ENCODE measurements at places on chromosomes 6 and 20.
A peak's percentile ranks its signal among the peaks of the same experiment; 100 is the strongest.

- no peak for DNase-seq
Observed at GRCh38 chr20:46810448-46811223, 84.0 kb upstream of the EYA2 start.

- DNase-seq = no peak
Observed at GRCh38 chr20:62378215-62378614, 8.7 kb upstream of the RPS21 start.

GRCh38 chr6:158032354-158032733 is 50.7 kb downstream of the SYNJ2 start:
- no peak for DNase-seq

DNA sequence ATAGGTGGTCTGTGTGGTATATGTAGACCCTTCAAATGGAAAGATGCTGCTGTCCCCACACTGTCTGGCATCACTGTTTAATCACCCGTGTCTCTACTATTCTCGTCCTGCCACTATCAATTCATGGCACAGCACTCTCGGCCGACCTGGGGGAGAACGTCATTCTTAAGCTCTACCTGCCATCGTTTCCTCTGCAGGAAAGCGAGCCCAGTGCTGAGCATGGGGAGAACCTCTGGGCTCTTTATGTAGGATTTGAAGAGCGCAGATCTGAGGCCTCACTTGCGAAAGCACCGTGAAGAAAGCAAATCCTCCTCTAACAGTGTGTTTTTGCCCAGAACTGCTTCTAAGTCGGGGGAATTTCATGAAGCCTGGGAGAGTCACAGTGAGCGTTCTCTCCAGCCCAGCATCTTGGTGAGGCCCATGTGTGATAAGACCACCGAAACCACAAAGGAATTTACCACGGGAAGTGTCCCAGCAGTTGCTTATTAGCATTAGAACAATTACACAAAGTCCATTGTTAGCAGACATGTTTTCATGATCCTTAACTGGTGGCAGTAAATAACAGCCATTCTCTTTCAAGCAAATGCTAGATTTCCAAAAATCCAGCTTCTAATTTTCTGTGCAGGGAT is 124.3 kb downstream of the SCML4 start:
- no peak for DNase-seq

GRCh38 chr6:170000071-170000843 is 248.8 kb downstream of the ERMARD start:
- no peak for DNase-seq

DNA sequence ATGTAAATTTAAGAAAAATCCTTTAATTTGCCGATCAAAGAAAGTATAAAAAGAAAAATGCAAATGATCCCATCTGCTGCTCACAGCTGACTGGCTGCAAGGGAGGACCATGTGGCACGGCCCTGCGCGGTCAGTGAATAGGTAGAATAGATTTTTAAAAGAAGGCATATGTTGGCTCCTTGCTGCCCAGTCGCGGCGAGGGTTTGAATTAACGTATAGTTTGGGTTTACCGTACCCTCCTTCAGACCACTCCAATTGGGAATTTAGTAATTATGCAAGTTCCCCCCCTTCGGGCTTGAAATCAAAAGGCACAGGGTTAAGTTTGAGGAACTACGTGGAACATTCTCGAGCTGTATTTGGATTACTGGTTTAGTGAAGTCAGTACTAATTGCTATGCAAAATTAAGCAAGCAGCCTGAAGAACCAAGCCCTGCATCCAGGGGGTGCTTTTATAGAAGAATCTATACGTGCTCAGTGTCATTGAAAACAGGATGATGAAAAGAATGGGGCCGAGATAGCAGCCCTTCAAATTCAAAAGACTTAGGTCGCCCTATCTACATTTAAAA is 1.1 kb upstream of the BEND3 start:
- no peak for DNase-seq

- DNase-seq = no peak
Observed at GRCh38 chr6:42417641-42418112, 34.0 kb downstream of the TRERF1 start.

GRCh38 chr6:112320561-112321318 is 26.4 kb upstream of the RFPL4B start:
- DNase-seq = no peak

DNA sequence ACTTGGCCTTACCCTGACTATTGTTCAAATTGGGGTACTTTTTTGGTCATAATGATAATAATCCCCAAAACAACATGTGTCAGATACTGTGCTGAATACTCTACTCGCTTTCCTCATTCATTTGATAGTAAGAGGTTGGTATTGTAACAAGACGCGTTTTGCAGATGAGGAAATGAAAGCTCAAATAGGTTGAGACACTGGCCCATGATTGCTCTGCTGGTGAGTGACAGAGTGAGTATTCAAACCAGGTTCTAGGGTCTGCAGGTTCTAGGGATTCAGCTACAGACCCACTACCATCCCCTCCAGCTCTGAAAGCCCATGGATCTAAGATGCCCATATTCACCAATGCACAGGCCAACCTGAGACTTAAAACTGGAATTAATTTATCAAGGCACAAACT is 1.3 kb upstream of the ENPP4 start:
- no peak for DNase-seq

- no peak for DNase-seq
Observed at GRCh38 chr6:112013051-112013450, 40.9 kb upstream of the CCN6 start.

DNA sequence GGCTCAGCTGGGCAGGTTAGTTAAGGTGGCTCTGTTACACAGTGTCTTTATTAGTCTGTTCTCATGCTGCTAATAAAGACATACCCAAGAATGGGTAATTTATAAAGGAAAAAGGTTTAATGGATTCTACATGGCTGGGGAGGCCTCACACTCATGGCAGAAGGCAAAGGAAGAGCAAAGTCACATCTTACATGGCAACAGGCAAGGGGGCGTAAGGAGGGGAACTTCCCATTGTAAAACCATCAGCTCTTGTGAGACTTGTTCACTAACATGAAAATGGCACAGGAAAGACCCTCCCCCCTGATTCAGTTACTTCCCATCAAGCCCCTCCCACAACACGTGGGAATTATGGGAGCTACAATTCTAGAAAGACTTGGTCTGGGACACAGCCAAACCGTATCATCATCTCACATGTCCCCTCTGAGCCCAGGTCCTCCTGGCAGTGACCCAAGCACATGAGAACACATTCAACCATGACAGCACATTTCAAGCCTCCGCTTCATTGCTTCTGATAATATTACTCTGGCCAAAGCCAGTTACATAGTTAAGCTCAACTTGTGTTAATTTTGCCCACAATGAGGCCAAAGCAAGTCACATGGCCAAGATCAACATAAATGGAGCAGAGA is 383.9 kb downstream of the PLCB1 start:
- DNase-seq = no peak

DNA sequence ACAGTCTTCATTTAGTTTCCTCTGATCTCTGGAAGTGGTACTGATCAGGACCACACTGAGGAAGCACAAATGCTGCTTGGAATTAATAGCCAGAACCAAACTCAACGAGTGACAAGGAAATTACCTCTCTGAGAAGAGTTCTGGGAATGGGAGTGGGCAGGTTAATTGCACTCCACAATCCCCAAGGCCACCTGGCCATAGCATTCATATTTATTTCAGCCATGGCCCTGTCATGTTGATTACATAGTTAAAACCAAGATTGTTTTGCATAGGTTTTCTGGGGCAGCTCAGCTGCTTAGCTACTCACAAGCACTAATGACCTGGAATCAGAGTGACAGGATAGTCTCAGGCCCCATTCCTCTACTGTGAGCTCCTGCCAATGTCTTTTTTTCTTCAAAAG is 230.2 kb upstream of the RIMS1 start:
- no peak for DNase-seq

DNA sequence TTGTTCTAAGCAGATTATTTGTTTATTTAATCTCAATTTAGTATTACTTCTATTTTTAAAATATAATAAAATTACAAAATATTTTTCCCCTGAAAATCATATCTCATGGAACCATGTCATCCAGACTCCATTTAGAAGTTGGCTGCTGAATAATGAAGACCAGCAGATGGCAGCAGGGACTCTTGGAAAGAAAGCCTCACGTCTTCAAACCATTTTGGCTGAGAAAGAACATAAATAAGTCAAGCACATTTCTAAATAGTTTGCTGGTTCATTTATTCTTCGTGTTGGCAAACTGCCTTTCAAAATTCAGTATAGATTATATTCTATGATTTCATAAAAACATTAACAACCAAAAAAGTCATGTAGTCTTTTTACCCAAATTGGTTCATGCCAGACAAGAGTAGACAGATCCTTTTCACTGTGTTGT is 71.7 kb downstream of the RCAN2 start:
- no peak for DNase-seq

- no peak for DNase-seq
Observed at GRCh38 chr6:83927470-83927869, 68.0 kb downstream of the CYB5R4 start.

DNA sequence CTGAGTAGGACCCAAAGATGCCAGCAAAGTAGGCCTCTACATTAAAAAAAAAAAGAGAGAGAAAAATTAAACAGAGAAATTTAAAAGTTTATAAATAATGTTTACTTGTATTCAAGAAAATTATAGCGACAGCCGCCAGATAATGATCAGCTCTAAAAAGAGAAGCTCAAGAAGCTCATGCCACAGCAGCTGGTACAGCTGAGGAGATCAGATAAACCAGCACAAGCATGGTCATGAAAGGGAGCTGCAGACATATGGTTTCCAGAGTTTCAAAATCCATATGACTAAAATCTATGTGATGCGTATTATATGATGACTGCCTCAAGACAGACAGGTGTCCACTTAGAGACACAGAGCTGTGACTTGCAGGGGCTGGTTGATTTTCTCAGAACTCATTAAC is 13.6 kb upstream of the HLA-C start:
- DNase-seq = no peak

DNA sequence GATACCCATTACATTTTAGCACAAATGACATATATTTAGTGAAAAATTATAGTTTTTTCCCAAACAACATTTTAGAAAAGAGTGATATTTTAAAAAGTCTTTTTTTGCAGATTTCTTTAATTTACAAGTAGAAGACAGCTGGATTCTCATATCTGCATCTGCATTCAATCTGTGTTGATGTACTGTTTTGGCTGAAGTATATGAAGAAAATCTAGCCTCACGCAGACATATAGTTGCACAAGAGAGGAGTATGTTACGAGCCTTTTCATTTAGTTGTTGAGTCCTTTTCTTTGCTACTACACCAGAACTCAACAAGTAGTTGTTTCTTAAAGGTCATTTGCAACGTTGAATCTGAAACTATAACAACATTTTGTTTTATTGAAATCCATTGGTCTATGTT is 314.3 kb upstream of the SUPT3H start:
- DNase-seq = no peak

DNA sequence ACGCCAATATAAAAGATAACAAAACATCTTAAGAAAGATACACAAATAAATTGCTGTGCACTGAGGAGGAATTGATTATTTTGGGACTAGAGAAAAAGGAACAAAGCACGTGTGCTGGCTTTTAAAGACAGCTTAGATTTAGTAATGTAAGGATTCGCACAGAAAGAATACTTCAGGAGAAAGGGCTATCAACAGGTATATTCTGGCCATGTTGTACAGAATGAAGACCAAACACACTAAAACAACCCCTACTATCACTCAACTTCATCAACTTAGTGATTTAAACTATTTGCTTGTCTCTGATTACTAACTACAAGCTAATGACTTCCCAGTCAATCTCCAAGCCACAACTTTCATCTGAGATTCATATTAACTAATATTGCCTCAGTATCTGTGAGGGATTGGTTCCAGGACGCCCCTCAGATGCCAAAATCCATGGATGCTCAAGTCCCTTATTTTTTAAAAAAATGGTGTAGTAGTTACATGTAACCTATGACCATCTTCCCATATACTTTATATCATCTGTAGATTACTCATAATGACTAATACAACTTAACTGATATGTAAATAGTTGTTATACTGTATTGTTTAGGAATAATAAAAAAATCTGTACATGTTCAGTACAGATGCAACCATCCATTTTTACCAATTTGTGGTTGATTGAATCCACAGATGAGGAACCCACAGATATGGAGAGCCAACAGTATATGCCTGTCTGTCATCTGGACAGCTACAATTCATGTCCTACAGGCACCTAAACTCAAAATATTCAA is 4.5 kb downstream of the DEK start:
- DNase-seq = no peak

- no peak for DNase-seq
Observed at GRCh38 chr20:32235331-32236047, 27.8 kb downstream of the POFUT1 start.

- no peak for DNase-seq
Observed at GRCh38 chr6:44489910-44490604, 102.6 kb downstream of the CDC5L start.

DNA sequence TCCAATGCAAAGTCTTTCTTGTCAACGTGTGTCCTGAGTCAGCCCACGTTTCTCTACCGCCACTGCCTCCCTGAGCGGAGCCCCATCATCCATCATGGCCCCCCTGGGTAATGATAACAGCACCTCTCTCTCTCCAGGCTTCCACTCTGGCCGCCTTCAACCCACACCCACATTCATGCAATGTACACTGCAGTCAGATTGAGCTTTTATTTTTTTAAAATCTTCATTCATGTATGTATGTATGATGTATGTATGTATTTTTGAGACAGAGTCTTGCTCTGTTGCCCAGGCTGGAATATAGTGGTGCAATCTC is 245.2 kb downstream of the PREX1 start:
- no peak for DNase-seq

- DNase-seq = no peak
Observed at GRCh38 chr6:7758456-7758855, 32.6 kb downstream of the BMP6 start.

DNA sequence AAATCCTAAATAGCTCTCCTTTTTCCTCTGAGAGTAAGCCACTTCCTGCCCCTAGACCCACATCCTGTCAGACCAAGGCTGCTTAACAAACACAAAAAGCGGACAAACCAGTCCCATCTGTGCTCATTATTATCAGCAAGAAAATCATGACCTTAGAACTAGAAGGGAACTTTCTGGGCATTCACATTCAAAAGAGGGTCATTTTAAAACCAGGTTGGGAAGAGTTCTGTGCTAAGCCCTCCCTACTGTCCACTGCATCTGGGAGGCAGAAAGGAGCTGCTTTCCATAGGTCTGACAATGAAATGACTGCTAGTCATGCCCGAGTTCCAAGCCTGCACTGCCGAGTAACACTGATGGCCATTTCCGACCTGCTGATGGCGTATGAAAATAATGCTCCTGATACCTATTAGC is 15.4 kb downstream of the EZR start:
- no peak for DNase-seq

DNA sequence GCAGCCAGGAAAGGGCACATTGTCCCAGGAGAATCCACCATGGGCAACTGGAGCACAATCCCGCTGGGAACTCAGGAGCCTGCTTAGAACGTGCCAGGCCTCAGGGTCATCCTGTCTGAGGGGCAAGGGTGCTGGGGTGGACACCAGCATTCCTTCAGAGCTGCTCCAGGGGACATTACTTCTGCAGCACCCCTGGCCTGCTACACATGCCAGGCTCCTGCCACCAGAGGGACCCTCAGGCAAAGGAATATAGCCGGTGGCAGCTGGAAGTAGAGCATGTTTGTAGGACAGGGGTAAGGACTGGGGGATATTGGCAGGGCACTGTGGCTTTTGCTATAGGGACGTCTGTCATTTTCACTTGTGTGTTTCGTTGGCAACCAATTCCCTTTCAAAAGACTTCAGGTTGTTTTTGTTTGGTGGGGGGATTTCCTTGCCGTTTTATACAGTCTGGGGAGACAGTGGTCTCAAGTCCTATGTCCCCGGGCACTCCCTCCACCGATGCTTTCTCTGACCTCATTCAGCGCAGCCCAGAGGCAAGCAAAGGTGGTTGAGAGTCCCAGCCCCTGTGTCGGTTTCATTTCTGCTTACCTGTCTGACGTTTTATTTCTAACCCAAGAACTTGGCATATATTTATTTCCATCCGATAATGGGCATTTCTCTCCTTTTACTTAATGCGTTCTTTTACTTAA is 130.8 kb downstream of the JPH2 start:
- peak; percentile 54 for DNase-seq

Data from activated naive CD4-positive, alpha-beta T cell (primary cell).